ENCODE measurements at places on chromosomes 3 and 15. TPM values are rescaled to one million over a fixed set of nuclear protein-coding genes. Genes with fewer than 3 reads are reported as not detected.
A peak's percentile ranks its signal among the peaks of the same experiment; 100 is the strongest.

DNA sequence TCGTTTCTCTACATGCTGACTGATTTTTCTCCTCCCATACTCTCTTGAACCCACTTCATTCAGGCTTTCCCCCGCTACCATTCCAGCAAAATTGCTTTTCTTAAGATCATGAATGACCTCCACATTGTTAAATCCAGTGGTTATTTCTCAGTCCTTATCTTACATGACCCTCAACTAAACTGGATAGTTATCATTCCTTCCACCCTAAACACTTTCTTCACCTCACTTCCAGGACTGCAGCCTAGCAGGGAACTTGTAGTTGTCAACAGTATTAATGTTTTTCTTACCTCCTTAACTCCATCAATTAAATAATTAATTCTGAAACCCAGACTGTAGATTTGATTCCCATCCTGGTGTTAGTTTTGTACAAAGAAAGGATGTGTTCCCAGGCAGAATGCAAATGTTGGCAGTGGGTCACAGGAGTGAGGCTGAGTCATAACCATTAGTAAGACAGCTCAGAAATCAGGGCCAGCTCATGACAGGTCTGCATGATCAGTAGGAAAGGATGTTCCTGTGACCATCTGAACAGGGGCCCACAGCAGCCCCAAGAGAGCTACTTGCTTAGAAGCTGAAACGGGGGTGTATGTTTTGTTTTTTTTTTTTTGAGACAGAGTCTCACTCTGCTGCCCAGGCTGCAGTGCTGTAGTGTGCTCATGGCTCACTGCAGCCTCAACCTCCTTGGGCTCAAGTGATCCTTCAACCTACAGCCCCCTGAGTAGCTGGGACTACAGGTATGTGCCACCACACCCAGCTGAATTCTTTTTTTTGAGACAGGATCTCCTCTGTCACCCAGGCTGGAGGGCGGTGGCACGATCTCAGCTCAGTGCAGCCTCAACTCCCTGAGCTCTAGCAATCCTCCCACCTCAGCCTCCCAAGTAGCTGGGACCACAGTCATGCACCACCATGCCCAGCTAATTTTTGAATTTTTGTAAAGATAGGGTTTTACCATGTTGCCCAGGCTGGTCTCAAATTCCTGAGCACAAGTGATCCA, 9.1 kb downstream of the BCL2L10 start:
- peaks cover 7% of the 10 kb centered on the region for H3K4me1 ChIP-seq
- H3K4me3 ChIP-seq, result no peak overlapping the region
- H3K27ac ChIP-seq, result no peak overlapping the region
- H3K36me3 ChIP-seq, result no peaks in the 10 kb centered on the region

DNA sequence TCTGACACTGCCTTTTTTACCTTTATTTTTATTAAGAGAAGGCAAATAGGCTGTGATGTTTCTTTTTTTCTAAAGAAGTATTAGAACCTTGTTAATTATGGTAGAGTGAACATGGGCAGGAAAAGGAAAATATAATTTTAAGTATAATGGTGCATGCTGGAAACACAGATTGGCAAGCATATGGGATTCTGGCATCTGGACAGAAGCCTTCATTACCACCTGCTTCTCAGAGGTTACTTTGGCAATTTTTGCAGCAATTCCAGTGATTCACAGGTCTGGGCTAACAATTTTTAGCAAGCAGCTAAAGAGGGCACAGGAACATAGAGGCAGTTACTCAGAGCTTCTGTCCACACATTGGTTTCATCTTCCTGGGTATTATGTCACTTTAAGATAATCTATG, 258.3 kb downstream of the DIPK2A start:
- H3K27ac ChIP-seq, result no peak overlapping the region
- no peaks in the 10 kb centered on the region for H3K4me1 ChIP-seq
- no peaks in the 10 kb centered on the region for H3K27me3 ChIP-seq
- H3K36me3 ChIP-seq, result no peaks in the 10 kb centered on the region

GRCh38 chr3:9173445-9173844, 76.0 kb downstream of the SRGAP3 start:
- no peak overlapping the region for H3K27ac ChIP-seq
- H3K4me3 ChIP-seq, result no peak overlapping the region
- DNase-seq, result no peak
- no peaks in the 10 kb centered on the region for H3K27me3 ChIP-seq
- no peaks in the 10 kb centered on the region for H3K36me3 ChIP-seq

GRCh38 chr3:127137113-127137512, 55.8 kb upstream of the PRR23E start:
- DNase-seq, result no peak
- no peak overlapping the region for H3K4me3 ChIP-seq
- H3K36me3 ChIP-seq, result no peaks in the 10 kb centered on the region
- peak overlapping the region; percentile 77 for H3K27ac ChIP-seq
- H3K4me1 ChIP-seq, result no peaks in the 10 kb centered on the region
- H3K27me3 ChIP-seq, result no peaks in the 10 kb centered on the region

GRCh38 chr15:85583923-85584390, 203.6 kb downstream of the AKAP13 start:
- H3K36me3 ChIP-seq, result peaks cover 22% of the 10 kb centered on the region
- no peaks in the 10 kb centered on the region for H3K4me1 ChIP-seq
- no peaks in the 10 kb centered on the region for H3K27me3 ChIP-seq
- peak overlapping the region; percentile 90 for H3K27ac ChIP-seq
- H3K4me3 ChIP-seq, result peak overlapping the region; percentile 41

GRCh38 chr15:36632226-36632625, 52.8 kb downstream of the CDIN1 start:
- H3K4me3 ChIP-seq, result no peak overlapping the region
- no peak for DNase-seq
- H3K4me1 ChIP-seq, result no peaks in the 10 kb centered on the region

GRCh38 chr15:62343397-62343796, 178.3 kb upstream of the C2CD4B start:
- H3K4me1 ChIP-seq, result no peaks in the 10 kb centered on the region
- no peaks in the 10 kb centered on the region for H3K27me3 ChIP-seq
- no peak for DNase-seq
- H3K4me3 ChIP-seq, result no peak overlapping the region

- no peaks in the 10 kb centered on the region for H3K36me3 ChIP-seq
- no peak overlapping the region for H3K4me3 ChIP-seq
- no peak for DNase-seq
- no peaks in the 10 kb centered on the region for H3K4me1 ChIP-seq
- no peaks in the 10 kb centered on the region for H3K27me3 ChIP-seq
These were observed 824 bp upstream of the CILP start for GRCh38 chr15:65212097-65212496.

GRCh38 chr3:39279745-39280517, at the start of gene CX3CR1:
Gene CX3CR1 (minus strand): TSS chr3:39280036. CDS start chr3:39266509, 13,527 bp downstream.
- no peak for DNase-seq
- peaks cover 7% of the 10 kb centered on the region for H3K4me1 ChIP-seq
- H3K36me3 ChIP-seq, result no peaks in the 10 kb centered on the region
- H3K4me3 ChIP-seq, result no peak within 1 kb of the TSS
- no peaks in the 10 kb centered on the region for H3K27me3 ChIP-seq

DNA sequence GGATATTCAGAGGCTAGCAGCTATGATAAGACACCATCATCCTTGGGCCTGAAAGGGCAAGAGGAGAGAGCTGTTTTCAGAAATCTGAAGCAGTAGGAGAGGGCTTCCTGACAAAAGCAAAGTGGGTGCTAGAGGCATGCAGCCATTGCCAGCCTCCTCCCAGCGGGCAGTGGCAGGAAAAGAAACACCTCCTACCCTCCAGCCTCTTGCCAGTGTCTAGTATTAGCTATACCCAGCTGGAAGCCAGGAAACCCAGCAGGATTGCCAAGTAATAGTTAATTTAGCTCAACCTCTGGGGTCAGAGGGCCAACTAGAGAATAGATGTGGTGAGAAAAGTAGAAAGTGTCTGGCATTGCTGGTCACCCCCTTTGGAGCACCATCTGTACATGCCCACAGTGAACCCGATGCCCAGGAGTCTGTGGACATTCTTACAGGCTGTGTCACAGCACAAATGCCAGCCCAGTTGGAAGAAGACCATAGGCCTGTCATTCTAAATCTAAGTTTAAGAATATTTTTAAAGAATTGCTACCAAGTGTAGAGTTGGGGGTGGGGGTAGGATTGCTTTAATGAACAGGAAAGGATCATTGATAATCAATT, 85.3 kb downstream of the HCN4 start:
- H3K27me3 ChIP-seq, result no peaks in the 10 kb centered on the region
- no peak overlapping the region for H3K4me3 ChIP-seq
- H3K36me3 ChIP-seq, result peaks cover 8% of the 10 kb centered on the region
- peak overlapping the region; percentile 70 for H3K27ac ChIP-seq

DNA sequence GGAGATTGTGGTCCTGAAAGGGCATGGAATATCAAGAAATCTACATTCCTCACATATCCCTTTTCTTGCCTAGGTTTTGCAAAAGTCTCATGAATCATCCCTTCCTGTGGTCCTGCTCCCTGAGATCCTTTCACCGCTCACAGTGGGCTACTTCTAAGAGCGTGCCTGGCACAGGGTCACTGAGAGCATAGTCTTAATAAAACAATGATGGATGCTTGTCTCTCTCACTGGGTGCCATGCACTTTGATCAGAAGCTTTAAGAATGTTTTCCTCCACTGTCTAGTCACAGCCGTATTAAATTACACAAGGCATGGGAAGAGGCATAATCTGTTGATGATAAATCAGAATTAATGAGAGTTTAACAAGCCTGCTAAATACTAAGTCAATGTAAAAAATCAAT, 269.7 kb upstream of the ATP10A start:
- no peaks in the 10 kb centered on the region for H3K4me1 ChIP-seq
- H3K27me3 ChIP-seq, result no peaks in the 10 kb centered on the region
- DNase-seq, result no peak
- H3K36me3 ChIP-seq, result no peaks in the 10 kb centered on the region
- H3K4me3 ChIP-seq, result no peak overlapping the region
- no peak overlapping the region for H3K27ac ChIP-seq

Gene MORC1
- not detected for total RNA-seq

Gene CFAP100
- not detected for total RNA-seq

Gene ARPIN
- total RNA-seq, result 8.3 TPM

Gene IMPG2
- 0.15 TPM for total RNA-seq

Gene LINGO1
- total RNA-seq, result 7.0 TPM
